SK-N-MC (cell line): ENCODE measurements at places on chromosomes 6 and 20.

DNA sequence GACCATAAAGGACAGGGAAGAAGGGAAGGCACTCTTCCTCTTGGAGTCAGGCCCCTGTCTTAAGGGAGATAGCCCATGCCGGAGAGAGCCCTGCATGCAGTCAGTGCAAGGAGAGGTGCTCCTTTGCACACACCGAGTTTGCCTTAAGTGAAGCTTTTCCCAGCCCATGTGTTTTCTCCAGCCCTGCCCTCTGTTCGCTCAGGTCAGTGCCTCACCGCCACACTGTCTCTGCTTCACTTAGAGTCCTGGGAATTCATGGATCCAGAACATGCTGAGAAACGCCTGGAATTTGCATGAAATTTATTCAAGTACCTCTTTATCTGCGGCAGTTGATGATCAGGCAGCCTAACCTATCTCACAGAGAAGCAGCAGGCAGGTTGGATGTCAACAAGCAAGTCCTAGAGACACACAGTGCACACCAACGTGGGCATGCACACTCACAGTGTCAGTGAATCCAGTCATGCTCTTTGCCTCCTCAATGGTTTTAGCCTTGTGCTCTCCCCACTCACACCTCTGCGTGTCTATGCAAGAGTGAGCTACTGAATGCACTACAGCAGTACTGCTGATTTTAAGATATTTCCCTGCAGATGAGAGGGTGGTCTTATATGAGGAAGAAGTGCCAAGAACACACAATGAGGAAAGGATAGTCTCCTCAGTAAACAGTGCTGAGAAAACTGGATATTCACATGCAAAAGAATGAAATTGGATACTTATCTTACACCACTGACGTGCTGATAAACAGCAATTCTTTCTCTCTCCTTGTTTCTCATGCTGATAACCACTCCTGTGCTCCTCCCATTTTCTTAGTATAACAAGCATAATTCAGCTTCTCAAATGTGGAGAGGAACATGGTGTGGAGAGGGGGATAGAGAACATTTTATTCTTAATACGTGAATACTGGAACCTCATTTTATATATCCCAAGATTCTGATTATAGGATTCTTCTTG is 295.1 kb upstream of the CDYL start:
- DNase-seq = no peak

- no peak for DNase-seq
Observed at GRCh38 chr6:90691823-90692222, 105.0 kb upstream of the MAP3K7 start.

- DNase-seq = no peak
Observed at GRCh38 chr6:34390531-34391472, 1.7 kb downstream of the NUDT3 start.

DNA sequence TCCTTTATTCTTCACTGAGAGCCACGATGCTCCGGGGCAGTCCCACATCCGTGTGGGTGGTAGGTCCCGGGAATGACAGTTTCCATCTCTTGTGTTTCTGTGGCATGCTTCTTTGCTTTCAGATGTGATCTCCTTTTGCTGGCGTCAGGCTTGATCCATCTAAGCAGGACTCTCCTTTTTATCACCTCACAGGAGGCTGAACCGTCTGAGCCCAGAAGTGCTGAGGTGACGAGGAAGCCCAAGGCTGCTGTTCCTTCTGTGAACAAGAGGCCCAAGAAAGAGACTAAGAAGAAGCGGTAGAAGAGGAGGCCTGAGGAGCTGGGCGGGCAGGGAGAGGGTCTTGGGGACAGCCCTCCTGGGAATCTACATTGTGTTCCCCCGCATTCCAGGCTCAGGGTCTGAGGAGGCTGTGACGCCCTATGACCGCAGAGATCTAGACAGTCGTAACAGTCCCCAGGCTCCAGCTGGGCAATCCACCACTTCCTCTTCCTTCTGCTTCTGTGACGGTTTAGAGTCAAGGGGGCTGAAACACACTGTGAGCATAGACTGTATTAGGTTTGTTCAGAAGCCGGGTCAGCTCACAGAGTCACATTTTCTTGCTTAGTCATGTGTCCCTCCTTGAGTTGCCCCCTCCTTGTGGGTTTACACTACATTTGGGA is 26.8 kb downstream of the MANBAL start:
- no peak for DNase-seq

DNA sequence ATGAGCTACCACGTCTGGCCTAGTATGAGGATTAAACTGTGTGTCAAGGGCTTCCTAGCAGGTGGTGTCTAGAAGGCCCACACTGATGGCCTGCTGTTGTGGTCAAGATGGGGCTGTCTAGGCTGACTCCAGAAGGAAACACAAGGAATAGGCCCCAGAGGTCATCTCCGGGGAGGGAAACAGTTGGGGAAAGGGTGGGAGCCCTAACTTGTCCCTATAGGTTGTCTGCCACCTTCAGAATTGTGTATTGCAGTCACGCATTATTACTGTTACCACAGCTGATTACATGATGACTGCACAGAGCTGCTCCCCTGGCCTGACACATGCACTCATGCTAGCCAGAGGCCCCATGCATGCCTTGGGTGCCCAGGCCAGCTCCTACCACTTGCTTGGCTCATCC is 27.3 kb downstream of the C20orf203 start:
- DNase-seq = no peak
